ENCODE measurements at places on chromosomes 12 and 14.

DNA sequence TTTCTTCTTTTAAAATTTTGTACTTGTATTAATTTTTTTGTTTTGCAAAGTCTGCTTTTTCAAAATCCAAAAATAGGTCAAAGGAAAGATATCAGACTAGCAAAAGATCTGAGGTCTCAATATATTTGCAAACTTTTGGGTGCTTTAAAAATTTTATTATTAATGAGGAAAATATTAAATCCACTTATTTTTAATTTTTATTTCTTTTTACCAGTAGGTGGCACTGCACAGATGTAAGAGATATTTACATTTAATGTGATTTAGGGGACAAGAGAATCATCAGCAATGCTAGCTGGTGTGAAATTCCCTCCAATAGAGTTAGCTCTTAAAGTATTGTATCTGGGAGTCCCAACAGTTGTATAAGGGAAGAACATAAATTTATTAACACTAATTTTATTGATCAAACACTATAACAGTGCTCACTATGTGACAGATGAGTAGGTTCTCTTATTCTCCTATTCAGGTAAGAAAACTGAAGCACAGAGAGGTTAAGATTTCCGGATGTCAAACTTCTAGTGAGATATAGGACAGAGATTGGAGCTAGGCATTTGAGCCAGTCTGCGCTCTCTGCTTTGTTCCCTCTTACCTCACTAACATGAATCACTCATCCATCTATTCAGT, 30.5 kb downstream of the ALX1 start:
- no peak for DNase-seq

- DNase-seq, result no peak
Observed at GRCh38 chr12:53268630-53269562, 797 bp downstream of the ESPL1 start.

GRCh38 chr14:26344596-26344995, 253.2 kb downstream of the NOVA1 start:
- DNase-seq, result no peak

DNA sequence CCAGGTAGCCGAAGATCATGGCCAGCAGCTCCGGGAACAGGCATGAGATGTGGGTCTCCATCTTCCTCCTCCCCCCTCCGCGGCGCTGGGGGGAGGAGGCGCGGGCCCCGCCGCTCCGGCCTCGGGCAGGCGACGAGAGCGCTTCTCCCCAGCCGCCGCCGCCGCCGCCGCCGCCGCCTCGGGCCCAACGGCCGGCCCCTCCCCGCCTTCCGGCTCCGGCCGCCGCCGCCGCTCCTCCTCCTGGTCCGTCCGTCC, 448 bp downstream of the FBXL14 start:
- no peak for DNase-seq

DNA sequence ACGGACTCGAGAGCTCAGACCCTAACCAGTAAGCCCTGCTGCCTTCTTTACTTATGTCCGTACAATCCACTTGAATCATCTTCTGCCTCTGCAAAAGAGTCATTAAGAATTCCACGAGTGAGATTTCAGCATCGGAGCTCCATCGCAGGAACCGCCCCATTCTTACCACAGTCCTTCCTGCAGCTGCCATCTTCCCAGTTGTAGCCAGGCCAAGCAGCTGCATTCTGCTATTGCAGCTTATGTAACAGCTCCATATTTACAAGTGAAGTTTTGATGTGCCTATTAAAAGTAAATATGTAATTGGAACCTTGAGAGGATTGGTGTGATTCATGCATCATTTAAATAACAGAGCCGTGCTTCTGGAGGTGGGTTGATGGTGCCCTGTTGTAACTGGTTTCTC, 157.4 kb downstream of the KICS2 start:
- no peak for DNase-seq

GRCh38 chr12:3580094-3580749, 89.2 kb downstream of the PRMT8 start:
- DNase-seq, result no peak

GRCh38 chr12:86670986-86671385, 414.8 kb upstream of the MGAT4C start:
- no peak for DNase-seq

DNA sequence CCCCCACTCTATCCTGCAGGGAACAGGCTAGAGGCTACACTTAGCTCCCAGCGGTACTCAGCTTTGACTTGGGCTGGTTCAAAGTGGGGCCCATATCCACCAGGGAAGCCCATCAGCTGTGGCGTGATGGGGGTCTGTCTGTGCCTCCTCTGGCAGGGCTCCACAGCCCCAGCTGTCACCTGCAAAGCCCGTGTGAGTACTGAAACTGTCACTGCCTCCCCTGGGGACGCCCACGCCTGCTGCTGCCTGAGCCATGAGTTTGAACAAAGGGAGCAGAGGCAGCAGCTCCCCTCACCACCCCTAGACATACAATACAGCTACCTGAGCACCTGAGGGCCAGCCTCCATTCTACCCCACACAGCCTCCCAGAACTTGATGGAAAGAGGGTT, 5.0 kb downstream of the REM2 start:
- no peak for DNase-seq

DNA sequence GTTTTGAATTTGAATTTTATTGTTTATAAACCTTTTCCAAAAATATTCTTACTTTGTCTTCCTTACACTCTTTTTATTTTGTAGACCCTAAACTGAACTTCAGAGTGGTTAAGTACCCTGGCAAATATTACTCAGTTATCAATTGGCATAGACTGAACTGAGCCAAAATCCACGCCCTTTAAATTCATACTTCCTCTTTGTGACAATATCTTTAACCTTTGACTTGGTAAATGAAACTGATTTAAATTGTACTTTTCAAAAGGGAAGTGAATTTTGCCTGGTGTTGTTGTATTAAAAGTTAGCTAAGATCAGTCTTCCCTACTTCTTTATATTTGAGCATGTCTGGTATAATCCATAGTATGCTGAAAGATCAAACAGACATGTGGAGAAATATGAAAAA, 184.3 kb upstream of the USP15 start:
- no peak for DNase-seq

DNA sequence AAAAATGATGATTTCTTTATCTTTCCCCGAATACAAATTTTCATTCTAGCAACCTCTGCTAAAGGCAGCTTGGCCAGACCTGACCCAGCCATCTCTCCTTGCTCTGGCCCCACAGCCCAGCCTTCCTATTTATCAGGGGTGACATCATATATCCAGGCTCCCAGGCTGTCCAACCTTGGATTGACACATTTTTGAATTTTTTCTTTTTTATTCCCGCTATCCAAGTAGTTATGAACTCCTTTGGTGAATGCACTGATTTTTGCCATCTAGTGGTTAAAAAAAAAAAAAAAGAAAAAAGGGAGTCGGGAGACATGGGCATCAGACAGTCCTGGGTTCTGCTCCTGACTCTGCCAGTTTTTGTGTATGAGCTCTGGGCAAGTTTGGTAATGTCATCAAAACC, 120.5 kb downstream of the PTPN11 start:
- DNase-seq, result no peak

DNA sequence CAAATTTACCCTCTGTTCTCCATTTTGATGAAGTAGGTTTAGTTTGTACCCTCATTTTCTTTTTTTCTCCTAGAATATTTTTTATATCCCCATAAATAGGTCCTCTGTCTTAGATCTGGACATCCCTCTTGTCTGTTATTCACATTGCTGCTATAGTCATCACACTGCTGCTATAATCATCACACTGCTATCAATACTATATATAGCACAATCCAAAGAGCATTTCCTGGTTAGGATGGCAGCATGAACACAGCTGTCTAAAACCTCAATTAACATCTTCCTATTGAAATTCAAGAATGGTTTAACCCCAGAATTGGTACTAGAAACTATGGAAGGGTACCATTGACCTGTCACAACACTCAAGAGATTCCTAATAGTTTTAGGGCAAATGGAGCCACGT, 27.6 kb upstream of the CCDC91 start:
- no peak for DNase-seq

DNA sequence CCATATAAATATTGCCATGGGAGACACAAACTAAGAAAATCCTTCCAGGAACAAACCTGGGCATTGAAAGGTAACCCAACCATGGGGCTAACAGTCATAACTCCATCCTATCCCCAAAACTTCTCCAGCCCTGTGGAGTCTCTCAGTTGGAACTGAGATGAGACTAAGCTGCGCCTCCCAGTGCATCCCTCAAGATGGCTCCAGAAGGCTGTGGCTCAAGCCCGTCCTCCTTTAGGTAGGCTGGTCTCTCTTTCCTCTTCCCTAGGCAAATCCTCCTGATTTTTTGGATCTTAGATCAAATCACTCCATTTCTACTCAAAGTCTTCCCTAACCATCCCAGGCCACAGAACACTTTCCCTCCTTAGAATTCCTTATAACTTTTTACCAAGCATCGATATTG, 364.3 kb upstream of the CCDC196 start:
- no peak for DNase-seq

GRCh38 chr12:16606991-16607390, 1.0 kb upstream of the LMO3 start:
- no peak for DNase-seq

GRCh38 chr14:104386151-104386841, 193.3 kb upstream of the C14orf180 start:
- no peak for DNase-seq

GRCh38 chr12:121579190-121579791, 1.5 kb downstream of the KDM2B start:
- DNase-seq, result no peak

DNA sequence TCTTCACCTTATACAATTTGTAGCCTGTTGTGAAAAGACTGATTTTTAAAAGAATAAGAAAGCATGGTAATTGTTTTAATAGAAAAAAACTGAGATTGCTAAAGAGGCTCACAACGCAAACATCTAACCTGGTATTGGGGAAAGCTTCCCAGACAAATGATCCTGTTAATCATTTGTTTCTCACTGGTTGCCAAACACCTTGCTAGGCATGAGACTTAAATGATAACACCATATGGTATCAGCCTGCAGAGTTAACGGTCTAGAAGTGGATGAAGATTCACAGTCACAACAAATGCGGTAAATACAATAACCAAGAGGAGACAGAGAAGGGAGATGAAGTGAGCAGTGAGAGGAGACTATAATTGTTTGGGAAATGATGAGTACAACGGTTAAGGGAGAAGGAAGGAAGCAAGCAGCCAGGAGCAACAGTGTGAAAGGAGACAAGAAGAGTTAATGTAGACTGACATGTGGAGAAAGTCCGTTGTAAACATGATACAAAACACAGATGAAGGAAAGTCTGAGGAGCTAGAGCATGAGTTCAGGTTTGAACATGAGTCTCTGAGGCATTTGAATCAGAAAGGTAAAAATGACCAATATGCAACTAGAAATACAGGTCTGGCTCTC, 19.8 kb downstream of the GXYLT1 start:
- peak; percentile 11 for DNase-seq

GRCh38 chr12:91774434-91774921, 371.2 kb downstream of the BTG1 start:
- no peak for DNase-seq

DNA sequence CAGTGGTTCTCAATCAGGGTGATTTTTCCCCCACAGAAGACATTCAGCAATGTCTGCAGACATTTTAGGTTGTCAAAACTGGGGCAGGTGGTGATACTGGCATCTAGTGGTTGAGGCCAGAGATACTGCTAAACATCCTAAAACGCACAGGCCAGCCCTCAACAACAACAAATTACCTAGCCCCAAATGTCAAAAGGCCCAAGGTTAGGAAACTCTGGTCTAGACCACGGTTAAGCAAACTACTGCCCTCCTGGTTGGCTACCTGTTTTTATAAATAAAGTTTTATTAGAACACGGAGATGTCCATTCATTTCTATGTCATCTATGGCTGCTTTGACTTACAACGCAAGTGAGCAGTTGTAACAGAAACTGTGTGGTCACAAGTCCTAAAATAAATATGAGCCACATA, 186.7 kb downstream of the EFCAB11 start:
- DNase-seq, result peak; percentile 17

DNA sequence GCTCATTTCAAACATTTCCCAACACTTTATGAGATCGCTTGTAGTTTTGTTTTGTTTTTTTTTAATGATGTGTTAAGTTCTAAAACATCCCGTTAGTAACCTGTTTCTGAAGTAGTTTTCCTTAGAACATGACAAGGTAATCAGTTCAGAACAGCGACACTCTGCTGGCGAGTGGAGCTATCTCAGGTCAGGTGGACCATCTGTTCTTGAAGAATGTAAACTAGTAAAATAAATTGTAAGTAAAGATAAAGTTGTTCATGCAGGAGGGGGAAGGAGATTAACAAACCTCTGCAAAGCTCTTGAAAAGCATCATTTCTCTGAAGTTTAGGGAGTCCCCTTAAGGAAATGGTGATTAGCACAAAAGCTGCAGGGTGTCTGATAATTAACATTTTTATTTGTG, 71.9 kb upstream of the DACT1 start:
- DNase-seq, result no peak

- no peak for DNase-seq
Observed at GRCh38 chr12:45336331-45336730, 120.4 kb downstream of the ANO6 start.

DNA sequence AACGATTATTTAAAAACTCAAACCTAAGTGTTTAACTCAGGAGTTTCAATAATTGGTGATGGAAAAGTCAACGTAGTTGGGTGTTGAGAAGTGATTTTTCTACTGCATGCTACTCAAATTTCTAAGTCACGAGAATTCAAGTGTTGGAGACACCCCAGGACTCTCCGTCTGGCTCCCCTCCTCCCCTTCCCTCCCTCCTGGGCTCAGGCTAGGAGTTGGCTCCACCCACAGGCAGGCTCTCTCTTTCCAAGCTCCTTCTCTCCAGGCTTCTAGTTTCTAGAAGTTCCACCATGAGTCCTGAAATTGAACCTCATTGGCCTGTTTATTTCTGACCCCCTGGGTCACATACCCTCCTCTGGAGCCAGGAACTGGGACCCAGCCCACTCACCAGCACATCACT, 73.0 kb downstream of the TMEM132D start:
- DNase-seq, result no peak

- no peak for DNase-seq
Observed at GRCh38 chr14:47155395-47155794, 503.8 kb upstream of the RPL10L start.

DNA sequence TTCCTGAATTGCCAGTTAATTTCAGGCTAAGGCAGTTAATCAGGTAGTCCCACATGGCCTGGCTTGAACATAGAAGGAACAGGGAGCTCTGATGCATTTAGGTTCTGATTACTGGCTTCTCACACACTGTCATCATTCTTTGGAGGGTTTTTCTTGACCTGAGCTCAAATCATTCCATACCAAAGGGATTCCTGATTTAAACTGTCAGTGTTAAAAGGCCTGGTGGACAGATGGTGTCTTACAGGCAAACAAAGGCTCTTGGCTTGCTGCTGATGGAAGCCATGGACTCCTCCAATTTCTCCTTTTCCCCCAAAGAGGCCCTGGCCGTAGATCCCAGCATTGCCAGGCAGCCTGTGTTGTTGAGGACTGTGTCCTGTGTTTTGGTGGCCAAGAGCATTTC, 30.2 kb downstream of the CACNA1C start:
- DNase-seq, result no peak

Data from HuH-7.5 (cell line).